Stimulated activated CD4-positive, alpha-beta T cell treated with anti-CD3 and anti-CD28 coated beads, Interleukin-15, amount 100 ng/mL, for 1 hour (primary cell): ENCODE measurements at places on chromosomes 16 and 17.

DNA sequence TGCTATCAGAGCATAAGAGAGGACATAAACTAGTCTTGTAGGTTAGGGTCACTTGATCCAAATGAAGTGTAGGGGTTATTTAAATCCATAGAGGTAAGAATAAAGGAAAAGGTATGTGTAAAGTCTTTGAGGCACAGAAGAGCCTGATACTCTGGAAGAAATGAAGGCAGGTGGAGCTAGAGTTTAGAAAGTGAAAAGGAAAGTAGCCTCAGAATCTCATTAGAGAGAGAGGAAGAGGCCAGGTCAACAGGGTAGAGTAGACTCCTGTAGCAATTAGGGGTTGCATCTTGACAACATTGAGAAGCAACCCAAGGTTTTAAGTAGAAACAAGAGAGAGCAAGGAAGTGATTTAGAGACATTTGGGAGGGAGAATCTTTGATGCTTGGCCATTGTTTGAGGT, 235.2 kb upstream of the SOX9 start:
- DNase-seq: no peak

DNA sequence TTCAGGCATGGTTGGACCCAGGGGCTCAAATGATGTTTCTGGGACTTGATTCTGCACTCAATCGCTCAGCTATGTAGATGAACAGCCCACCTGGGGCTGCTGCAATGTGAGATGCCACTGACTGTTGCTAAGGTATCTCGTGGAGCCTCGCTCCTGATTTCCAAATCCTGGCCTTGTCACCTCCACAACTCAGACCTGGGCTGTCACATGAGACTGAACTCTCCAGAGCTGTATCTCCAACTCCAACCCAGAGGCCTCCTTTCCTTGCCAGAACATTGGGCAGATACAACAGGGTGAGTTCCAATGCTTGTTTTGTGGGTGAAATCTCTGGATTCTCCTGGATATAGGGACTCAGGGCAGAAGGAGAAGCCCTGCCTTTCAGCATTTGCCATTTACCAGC, 79.5 kb downstream of the GNAO1 start:
- no peak for DNase-seq

- DNase-seq: no peak
These were observed 97.9 kb upstream of the ZNF750 start for GRCh38 chr17:82937411-82938371.

GRCh38 chr17:41686281-41686680, 2.4 kb upstream of the EIF1 start:
- no peak for DNase-seq

GRCh38 chr16:76059186-76059585, 218.0 kb upstream of the CNTNAP4 start:
- no peak for DNase-seq
